Hematopoietic multipotent progenitor cell (in vitro differentiated cells): ENCODE measurements at places on chromosomes 12 and 14. TPM values are rescaled to one million over a fixed set of nuclear protein-coding genes. Genes with fewer than 3 reads are reported as not detected.
A peak's percentile ranks its signal among the peaks of the same experiment; 100 is the strongest.

DNA sequence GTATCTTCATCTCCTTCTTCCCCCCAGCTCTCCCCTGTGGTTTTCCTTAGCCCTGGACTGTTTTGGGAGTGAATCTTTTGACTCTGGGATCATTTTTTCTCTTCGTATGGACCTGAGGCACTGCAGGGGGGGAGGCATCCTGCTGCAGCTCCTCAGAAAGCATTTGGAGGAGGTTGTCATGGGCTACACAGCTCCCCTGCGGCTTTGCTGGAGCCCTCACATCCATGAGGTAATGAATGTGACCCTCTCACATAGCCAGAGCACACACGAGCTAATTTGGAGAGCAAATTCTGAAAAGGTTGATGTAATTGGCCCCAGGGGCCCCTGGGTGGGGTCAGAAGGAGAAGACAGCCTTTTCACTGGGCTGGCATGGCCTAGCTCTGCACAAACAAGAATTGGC is 110.9 kb downstream of the PAH start:
- DNase-seq, result no peak

DNA sequence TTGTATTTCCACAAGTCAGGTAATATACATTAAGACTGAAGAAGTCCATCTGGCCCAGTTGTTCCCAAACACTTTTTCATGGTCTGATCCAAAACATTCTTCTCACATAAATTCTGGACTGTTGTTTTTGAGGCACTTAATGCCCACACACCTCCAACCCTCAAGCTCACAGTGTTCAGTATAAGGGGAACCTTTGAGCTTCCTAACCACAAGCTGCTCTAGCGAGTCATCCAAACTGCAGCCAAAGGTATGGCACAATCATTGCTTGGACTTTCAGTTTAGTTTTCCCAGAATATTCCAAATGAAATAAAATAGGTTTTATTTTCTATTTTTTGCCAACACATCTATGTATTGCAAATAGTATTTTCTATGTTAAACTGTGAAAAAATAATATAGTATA is 103.0 kb downstream of the PUS7L start:
- no peak for DNase-seq

GRCh38 chr12:77325511-77326236 is 260.3 kb upstream of the E2F7 start:
- peak; percentile 7 for DNase-seq

GRCh38 chr14:69842686-69843420 is 36.4 kb upstream of the SMOC1 start:
- DNase-seq, result no peak

- no peak for DNase-seq
Measured at GRCh38 chr14:92578511-92578910, 64.9 kb downstream of the RIN3 start.

- no peak for DNase-seq
Measured at GRCh38 chr12:121673013-121673511, 3.6 kb upstream of the MORN3 start.

DNA sequence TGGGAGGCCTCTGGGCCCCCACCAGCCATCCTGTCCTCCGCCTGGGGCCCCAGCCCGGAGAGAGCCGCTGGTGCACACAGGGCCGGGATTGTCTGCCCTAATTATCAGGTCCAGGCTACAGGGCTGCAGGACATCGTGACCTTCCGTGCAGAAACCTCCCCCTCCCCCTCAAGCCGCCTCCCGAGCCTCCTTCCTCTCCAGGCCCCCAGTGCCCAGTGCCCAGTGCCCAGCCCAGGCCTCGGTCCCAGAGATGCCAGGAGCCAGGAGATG is 729 bp upstream of the GAPDH start:
- no peak for DNase-seq

The ZNF641 gene
- total RNA-seq, result 10.8 TPM
